Activated CD8-positive, alpha-beta memory T cell treated with anti-CD3 and anti-CD28 coated beads for 4 hours (primary cell): ENCODE measurements at places on chromosomes 16 and 17.

- DNase-seq, result no peak
These were observed 78.1 kb downstream of the SEC14L1 start for GRCh38 chr17:77218902-77219301.

DNA sequence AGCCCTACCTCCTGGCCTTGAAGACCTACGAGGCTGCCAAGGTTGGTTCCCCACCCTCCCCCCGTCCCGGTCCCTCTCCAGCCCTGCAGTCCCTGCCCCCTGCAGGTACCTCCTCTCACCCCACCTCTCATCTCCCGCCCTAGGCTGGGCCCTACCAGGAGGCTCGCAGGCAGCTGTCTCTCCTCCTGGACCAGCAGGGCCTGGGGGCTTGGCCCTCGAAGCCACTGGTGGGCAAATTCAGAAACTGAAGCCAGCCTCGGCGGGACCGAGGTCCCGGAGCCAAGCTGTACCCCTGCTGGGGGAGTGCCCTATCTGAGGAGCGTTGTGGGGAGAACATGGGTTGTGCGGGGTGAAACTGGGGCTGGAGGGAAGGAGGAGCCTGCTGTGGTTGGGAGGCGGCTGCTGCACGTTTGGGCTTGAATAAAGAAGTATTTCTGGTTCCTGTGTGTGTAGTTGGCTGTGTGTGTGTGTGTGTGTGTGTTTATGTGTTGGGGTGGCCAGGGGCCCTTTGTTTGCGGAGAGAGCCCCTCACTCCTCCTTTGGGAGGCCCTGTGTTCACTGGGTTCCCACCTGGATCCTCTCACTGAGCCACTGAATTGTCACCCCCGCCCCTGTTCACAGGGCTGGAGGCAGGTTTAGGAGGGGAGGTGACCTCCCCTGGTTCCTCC lies 5.9 kb downstream of the ADAD2 start:
- DNase-seq, result no peak

- no peak for DNase-seq
These were observed 246.5 kb downstream of the GSG1L start for GRCh38 chr16:27817038-27817437.

- DNase-seq, result no peak
These were observed 25.8 kb downstream of the EPN2 start for GRCh38 chr17:19262650-19263631.

DNA sequence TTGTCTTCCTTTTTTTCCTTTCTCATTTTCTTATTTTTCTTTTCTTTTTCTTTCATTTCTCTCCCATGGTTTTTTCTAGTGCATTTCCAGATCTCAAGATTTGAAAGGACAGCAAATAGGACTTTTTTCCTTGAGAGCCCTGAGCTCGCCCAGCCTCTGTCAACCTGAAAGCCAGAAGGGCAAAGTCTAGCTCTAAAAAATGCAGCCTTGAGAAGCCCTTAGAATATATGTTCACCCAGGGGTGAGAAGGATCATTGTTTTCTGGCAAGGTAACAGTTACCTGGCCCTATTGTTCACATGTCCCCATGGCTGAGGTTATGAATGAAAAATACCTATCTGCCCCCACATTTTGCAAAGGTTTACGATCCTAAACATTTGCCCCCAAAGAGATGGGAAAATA lies 218.4 kb downstream of the IRX3 start:
- DNase-seq, result no peak

DNA sequence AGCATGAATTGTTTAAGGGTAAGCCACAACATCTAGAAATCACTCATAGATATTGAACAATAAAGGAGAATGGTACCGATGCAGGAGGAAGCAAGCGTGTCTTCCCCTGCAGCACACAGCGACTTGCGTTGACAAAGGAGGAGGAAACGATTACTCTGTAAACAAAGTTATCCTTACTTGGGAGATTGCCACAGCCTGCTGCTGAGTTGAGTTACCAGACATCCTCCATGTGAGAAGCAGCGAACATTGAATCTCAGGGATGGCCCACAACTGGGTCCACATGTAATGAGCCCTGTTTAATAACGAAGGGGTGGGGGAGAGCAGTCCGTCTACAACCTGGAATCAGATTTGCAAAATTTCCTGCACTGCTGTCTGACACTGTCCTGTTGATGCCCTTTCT lies 27.7 kb downstream of the CLUH start:
- no peak for DNase-seq

- DNase-seq, result no peak
These were observed 52.6 kb downstream of the CYB5B start for GRCh38 chr16:69476920-69477443.

DNA sequence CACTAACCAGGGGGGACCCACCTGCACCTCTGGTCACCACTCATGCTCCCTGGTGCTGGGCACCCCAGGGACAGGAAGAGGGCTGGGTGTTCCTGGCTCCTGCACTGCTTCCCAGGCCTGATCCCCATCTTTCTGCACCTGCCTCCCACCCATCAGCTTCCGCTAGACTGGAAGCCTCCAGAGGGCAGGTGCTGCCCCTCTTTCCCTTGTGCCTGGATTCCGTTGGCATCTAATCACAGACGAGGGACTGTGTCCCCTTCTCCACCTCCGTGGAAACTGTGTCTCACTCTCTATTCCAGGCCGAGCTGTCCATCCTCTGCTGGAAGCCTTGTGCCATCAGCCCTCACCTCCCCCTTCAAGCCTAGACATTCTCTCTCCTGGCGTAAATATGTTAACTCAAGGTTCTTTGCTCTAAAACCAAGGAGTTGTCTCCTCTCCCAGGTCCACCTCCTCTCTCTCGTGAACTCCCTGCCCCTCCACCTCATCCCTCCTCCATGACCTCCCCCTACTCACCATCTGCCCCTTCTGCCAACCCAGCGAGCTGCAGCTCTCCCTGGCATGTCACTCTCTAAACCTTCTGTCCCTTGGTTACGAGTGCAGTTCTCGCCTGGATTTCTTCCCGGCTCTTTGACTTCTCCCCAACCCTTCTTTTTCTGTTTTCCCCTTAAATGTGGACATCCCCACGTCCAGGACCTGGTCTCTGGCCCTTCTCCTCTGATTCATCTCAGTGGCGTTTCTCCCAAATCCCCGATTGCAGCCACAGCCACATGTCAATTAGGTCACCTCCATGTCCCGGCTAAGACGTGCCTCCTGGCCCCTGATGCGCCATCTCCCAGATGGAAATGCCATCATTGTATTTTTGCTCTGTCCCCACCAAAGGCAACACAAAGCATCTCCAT lies 107.7 kb downstream of the SEC14L1 start:
- DNase-seq, result no peak

DNA sequence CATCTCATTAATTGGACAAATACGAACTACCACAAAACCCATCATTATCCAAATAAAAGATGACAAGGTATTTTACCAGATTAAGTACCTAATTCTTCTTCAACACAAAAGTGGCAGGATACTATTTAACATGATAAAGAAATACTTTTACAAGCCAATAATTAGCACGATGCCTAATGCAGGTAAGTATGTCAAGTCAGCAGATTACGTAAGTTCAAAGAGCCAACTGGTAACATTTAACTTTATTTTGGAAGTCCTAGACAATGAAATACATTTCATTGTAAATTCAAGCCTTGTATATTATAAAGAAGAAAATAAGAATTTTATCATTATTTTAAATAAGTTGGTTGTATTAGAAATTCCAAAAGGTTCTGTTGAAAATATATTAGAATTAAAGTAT lies 535.3 kb upstream of the SOX9 start:
- no peak for DNase-seq

- DNase-seq, result no peak
These were observed 132.2 kb downstream of the RAP1GAP2 start for GRCh38 chr17:2928294-2928890.
